ENCODE measurements at places on chromosomes 2 and 18.

GRCh38 chr2:172261292-172261691, 158.6 kb upstream of the DLX2 start:
- no peak for DNase-seq

GRCh38 chr2:156687715-156688114, 251.5 kb downstream of the GPD2 start:
- no peak for DNase-seq

DNA sequence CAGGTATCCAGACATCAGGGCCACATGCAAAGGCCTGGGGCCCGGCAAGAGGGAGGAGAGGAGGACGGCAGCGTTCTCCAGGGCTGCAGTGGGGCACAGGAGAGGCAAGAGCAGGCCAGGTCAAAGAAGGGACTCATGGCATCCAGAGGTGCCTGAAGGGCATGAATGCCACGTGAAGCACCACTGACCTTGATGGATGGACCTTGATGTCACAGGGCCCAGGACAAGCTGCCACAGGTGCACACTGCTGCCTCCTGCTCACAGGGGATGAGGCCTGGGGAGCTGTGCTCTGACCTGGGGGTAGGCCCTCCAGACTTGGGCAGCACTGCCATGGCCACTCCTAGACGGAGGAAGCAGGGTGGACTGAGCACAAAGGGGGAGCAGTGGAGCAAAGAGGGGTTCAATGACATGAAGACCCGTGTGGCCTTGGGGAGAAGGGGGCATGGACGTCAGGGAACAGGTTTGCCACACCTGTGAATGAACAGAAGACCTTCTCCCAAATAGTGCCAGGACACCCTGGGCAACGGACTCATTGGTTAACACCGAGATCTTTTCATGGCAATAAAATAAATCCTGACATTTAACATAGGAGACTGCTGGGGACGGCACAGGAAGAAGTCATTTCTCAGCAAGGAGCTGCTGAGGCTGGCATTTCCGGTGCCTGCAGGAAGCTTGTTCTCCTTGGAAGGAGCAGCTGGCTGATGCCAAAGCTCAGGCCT, 65.6 kb downstream of the EMX1 start:
- no peak for DNase-seq

GRCh38 chr2:25375989-25376545, 34.3 kb upstream of the DNMT3A start:
- DNase-seq = no peak

DNA sequence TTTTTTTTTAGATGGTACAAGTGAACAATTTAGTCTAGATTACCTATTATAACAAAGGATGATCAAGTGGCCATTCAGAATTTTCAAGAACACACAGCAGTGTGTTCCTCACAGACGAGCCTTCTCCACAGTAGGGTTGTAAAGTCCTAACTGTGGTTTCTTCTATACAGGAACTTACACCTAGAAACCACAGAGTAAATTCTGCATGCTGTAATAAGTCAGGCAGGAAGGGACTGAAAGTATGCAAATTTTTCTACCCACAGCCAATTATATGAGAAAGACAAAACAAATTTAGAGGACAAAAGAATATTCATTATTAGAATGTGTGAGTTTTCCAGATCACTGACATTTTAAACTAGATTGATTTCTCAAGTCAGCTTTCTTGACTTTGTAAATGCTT, 99.5 kb downstream of the RBMS1 start:
- DNase-seq = no peak

DNA sequence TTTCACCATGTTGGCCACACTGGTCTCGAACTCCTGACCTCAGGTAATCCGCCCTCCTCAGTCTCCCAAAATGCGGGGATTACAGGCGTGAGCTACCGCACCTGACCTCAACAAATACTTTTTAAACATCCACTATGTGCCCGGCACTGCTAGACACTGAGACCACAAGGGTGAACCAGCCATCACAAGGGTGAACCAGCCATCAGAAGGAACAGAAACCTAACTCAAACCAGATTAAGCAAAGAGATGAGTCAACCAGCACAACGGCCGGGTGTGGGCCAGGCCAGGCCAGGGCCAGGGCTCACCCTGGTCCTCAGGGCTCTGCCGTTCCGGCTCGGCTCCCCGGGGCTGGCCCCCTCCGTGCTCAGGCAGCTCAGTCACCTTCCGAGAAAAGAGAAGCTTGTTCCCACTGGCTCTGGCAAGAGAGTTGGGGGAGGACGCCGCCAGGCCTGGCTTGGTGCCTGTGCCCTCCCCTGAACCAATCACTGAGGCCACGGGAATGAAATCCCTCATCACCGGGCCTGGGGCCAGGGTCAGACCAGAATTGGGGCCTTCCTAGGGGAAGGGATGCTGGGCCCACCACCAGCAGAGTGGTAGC, 4.4 kb downstream of the TEX44 start:
- no peak for DNase-seq

DNA sequence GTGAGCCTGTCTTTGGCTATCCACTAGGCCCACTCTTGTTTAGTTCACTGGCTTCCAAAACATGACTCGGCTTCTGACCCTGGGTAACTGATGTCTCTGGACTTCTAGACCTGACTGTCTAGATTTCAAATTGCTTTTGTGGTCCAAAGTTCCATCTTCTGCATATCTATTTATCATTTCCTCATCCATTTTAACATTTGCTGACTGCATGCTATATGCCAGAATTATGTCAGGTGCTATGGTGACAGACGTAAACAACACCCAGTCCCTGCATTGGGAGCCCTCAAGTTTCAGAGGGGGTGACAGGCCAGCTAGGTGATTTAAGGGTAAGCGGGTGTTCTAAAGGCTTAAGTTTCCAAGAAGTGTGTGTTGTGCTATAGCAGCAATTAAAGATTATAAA, 140.9 kb downstream of the PIEZO2 start:
- DNase-seq = no peak
